ENCODE measurements at places on chromosomes 3 and 15.
A peak's percentile ranks its signal among the peaks of the same experiment; 100 is the strongest.

- H3K27me3 ChIP-seq, result no peaks in the 10 kb centered on the region
- H3K36me3 ChIP-seq, result peaks cover 10% of the 10 kb centered on the region
- H3K27ac ChIP-seq, result no peak overlapping the region
- no peak for DNase-seq
- H3K4me3 ChIP-seq, result no peak overlapping the region
Measured at GRCh38 chr3:71247221-71247957, 336.1 kb downstream of the FOXP1 start.

DNA sequence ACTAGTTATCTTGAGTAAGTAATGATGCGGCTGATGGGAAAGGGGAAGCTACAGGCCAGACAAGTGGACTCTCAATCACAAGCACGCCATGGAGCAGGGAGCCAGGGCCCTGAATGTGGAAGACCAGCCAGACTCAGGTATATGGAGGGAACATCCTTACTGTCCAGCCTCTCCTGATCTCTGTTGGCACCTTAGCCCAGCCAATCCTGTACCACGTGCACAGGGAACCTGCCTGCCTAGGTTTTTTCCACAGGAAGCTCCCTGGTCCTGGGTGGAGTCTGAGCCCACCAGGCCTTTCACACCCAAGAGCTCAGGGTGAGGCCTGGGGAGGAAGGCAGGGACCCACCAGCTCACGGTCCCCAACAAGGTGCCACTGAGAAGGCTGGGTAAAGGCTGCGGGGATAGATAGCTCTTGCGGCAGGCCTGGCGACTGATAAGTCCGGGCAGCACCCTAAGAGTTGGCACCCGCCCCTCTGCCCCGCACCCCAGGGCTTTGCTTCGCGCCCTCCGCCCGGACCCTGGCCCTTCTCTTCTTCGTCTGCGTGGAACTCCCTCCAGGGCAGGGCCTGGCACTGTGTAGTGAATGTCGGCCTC is 933 bp upstream of the APEH start:
- H3K4me3 ChIP-seq, result peak overlapping the region; percentile 59
- H3K27ac ChIP-seq, result peak overlapping the region; percentile 96
- H3K36me3 ChIP-seq, result peaks cover 22% of the 10 kb centered on the region
- no peaks in the 10 kb centered on the region for H3K27me3 ChIP-seq
- no peak for DNase-seq
- H3K4me1 ChIP-seq, result peaks cover 32% of the 10 kb centered on the region

DNA sequence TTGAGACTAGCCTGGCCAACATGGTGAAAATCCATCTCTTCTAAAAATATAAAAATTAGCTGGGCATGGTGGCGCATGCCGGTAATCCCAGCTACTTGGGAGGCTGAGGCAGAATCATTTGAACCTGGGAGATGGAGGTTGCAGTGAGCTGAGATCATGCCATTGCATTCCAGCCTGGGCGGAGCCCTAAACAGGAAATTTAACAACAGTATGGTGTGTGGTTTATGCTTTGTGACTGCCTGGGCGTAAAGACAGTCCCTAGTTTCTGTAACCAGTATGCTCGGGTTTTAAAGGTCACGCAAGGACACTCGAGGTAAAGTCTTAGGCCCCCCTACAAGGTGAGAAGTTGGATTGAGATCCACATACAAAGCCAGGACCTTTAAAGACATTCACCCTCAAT is 43.3 kb downstream of the USP50 start:
- no peaks in the 10 kb centered on the region for H3K27me3 ChIP-seq
- H3K27ac ChIP-seq, result no peak overlapping the region
- H3K36me3 ChIP-seq, result peaks cover 39% of the 10 kb centered on the region
- no peak overlapping the region for H3K4me3 ChIP-seq

- no peak overlapping the region for H3K4me3 ChIP-seq
- H3K4me1 ChIP-seq, result no peaks in the 10 kb centered on the region
- no peaks in the 10 kb centered on the region for H3K36me3 ChIP-seq
Measured at GRCh38 chr3:21991061-21991460, 240.1 kb upstream of the ZNF385D start.

DNA sequence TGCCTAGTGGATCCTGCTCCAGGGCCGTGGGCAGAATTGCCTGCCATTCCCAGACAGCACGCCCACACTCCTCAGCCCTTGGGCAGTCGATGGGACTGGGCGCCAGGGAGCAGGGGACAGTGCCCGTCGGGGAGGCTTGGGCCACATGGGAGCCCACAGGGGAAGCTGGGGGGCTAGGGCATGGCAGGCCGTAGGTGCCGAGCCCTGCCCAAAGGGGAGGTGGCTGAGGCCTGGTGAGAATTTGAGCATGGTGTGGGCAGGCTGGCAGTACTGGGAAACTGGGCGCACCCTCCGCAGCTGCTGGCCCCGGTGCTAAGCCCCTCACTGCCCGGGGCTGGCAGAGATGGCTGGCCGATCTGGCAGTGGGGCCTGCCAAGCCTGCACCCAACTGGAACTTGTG is 1225.9 kb upstream of the EPHA6 start:
- no peaks in the 10 kb centered on the region for H3K36me3 ChIP-seq
- H3K27ac ChIP-seq, result no peak overlapping the region
- H3K4me3 ChIP-seq, result no peak overlapping the region
- no peaks in the 10 kb centered on the region for H3K4me1 ChIP-seq
- DNase-seq, result no peak

DNA sequence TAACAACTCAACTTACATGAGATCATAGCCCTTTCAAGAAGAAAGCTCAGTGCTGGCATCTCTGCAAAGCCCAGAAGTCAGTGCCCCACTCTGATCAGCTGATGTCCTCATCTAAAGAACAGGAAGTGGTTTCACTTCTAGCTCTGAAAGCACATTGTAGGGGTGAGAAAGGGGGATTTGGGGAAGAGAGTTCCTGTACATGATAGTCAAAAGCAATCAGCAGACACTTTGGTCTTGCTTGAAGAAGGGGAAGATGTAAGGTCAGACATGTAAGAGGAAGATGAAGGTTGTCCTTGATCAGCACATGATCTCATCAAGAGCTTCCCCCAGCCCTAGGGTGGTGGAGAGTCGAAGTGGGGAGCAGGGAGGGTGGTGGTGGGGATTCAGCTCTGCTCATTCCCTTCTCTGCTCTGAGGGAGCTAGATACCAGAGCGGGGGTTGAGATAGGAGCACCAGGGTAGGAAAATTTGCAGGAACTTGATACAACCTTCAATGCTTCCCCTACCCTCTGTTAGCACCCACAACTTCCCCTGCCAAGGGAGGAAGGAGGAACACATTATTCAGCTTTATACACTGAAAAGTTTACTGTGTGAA is 76.4 kb upstream of the ETV5 start:
- no peak for DNase-seq
- peak overlapping the region; percentile 28 for H3K4me3 ChIP-seq
- no peaks in the 10 kb centered on the region for H3K36me3 ChIP-seq
- H3K27ac ChIP-seq, result no peak overlapping the region
- no peaks in the 10 kb centered on the region for H3K27me3 ChIP-seq

GRCh38 chr3:4001976-4002375 is 202.7 kb downstream of the LRRN1 start:
- H3K4me3 ChIP-seq, result no peak overlapping the region
- H3K27me3 ChIP-seq, result no peaks in the 10 kb centered on the region
- no peak for DNase-seq
- no peaks in the 10 kb centered on the region for H3K36me3 ChIP-seq

GRCh38 chr15:77510066-77511057 is 89.7 kb downstream of the HMG20A start:
- no peaks in the 10 kb centered on the region for H3K36me3 ChIP-seq
- no peak overlapping the region for H3K27ac ChIP-seq

DNA sequence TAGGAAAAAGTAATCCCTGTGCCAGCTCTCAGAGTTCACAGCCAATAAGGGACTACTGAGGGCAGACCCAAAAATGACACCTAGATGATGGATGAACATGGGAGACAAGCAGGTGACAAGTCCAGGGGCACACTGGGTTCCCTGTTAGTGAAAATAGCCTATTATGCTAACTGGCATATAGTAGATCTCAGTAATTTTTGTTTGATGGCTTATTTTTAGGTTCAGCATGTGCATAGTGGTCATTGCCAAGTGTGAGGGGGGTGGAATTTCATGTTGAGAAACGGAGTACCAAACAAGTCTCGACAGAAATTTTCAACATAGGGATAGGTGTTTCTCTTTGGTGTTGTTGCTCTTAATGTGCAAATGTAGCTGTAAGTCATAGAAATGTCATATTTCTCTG is 6.4 kb upstream of the ITGB5 start:
- H3K4me3 ChIP-seq, result no peak overlapping the region
- H3K4me1 ChIP-seq, result no peaks in the 10 kb centered on the region
- H3K27ac ChIP-seq, result no peak overlapping the region
- peaks cover 3% of the 10 kb centered on the region for H3K27me3 ChIP-seq

- DNase-seq, result no peak
- H3K4me1 ChIP-seq, result no peaks in the 10 kb centered on the region
- H3K27ac ChIP-seq, result no peak overlapping the region
- H3K4me3 ChIP-seq, result no peak overlapping the region
- peaks cover 4% of the 10 kb centered on the region for H3K27me3 ChIP-seq
- H3K36me3 ChIP-seq, result no peaks in the 10 kb centered on the region
Measured at GRCh38 chr3:138084196-138084595, 31.2 kb downstream of the DZIP1L start.

DNA sequence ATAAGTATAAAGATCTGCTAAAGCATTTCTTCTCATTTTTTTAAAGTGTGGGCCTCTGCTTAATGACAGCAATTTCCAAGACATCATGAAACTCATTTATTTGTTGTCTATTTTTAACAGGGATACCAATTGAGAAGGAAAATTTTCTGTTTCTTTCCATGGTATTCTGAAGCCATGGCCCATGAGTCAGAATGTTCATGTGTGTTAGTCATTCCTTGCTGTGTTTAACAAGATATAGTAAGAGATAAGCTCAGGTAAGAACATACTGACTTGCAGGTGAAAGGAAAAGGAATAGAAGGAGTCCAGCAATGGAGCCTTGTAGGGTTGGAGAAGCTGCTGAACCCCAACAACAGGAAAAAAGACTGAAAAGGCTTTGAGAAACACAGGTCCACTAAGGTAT is 17.0 kb upstream of the ARID3B start:
- H3K27me3 ChIP-seq, result no peaks in the 10 kb centered on the region
- H3K4me3 ChIP-seq, result no peak overlapping the region
- no peak for DNase-seq
- no peaks in the 10 kb centered on the region for H3K4me1 ChIP-seq

- no peaks in the 10 kb centered on the region for H3K27me3 ChIP-seq
- H3K4me3 ChIP-seq, result no peak overlapping the region
- H3K27ac ChIP-seq, result no peak overlapping the region
- no peaks in the 10 kb centered on the region for H3K36me3 ChIP-seq
Measured at GRCh38 chr15:42082823-42083604, 11.3 kb downstream of the PLA2G4D start.

- no peak overlapping the region for H3K4me3 ChIP-seq
- H3K36me3 ChIP-seq, result no peaks in the 10 kb centered on the region
- H3K27ac ChIP-seq, result no peak overlapping the region
- H3K27me3 ChIP-seq, result no peaks in the 10 kb centered on the region
- H3K4me1 ChIP-seq, result no peaks in the 10 kb centered on the region
Measured at GRCh38 chr15:25469377-25469776, 30.6 kb upstream of the UBE3A start.

GRCh38 chr3:162302983-162303624 is 806.5 kb downstream of the OTOL1 start:
- no peaks in the 10 kb centered on the region for H3K4me1 ChIP-seq
- no peaks in the 10 kb centered on the region for H3K36me3 ChIP-seq
- no peak for DNase-seq
- H3K27ac ChIP-seq, result no peak overlapping the region

- DNase-seq, result no peak
- H3K4me3 ChIP-seq, result no peak overlapping the region
- H3K27me3 ChIP-seq, result no peaks in the 10 kb centered on the region
Measured at GRCh38 chr3:8542190-8543135, 40.8 kb downstream of the LMCD1 start.

DNA sequence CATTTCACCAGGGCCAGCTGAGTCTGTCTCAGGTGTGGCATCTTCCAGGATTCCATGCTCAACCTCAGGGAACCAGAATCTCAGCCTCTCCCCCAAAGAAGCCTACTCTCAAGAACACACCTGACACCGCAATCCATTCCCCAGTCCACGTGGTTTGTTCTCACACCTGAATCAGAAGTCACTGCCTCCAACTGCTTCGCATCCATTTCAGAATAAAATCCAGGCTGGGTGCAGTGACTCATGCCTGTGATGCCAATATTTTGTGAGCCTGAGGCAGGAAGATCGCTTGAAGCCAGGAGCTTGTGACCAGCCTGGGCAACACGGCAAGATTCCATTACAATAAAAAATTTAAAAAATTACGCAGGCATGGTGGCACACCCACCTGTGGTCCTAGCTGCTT is 212.2 kb downstream of the FOXP1 start:
- H3K27ac ChIP-seq, result no peak overlapping the region
- DNase-seq, result no peak
- peaks cover 35% of the 10 kb centered on the region for H3K4me1 ChIP-seq
- no peaks in the 10 kb centered on the region for H3K27me3 ChIP-seq

GRCh38 chr15:65772930-65773329 is 19.2 kb downstream of the DENND4A start:
- no peak for DNase-seq
- no peaks in the 10 kb centered on the region for H3K27me3 ChIP-seq
- peak overlapping the region; percentile 17 for H3K4me3 ChIP-seq
- H3K4me1 ChIP-seq, result peaks cover 12% of the 10 kb centered on the region
- peaks cover 12% of the 10 kb centered on the region for H3K36me3 ChIP-seq
- no peak overlapping the region for H3K27ac ChIP-seq

GRCh38 chr3:55813268-55814097 is 326.4 kb upstream of the WNT5A start:
- no peaks in the 10 kb centered on the region for H3K36me3 ChIP-seq
- H3K27me3 ChIP-seq, result no peaks in the 10 kb centered on the region
- H3K4me1 ChIP-seq, result no peaks in the 10 kb centered on the region

DNA sequence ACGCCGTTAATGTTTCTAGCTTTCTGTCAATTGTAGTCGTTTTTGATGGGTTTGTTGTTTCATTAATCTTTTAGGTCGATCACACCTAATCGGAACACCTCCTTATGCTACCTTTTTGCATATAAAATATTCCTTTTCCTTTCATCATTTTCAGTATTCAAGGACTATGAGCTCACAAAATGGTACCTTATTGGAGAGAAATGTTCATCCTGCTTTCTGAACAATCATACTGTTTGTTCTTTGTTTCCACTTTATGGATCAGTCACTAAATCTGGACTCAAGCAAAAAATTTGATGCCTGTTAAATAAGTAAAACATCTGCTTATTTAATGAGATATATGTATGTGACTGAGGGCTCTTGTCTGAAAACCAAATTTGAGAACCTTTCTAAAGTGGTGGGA is 1.1 kb downstream of the KIF15 start:
- H3K4me1 ChIP-seq, result peaks cover 10% of the 10 kb centered on the region
- peaks cover 7% of the 10 kb centered on the region for H3K36me3 ChIP-seq
- no peak for DNase-seq
- H3K27ac ChIP-seq, result no peak overlapping the region

DNA sequence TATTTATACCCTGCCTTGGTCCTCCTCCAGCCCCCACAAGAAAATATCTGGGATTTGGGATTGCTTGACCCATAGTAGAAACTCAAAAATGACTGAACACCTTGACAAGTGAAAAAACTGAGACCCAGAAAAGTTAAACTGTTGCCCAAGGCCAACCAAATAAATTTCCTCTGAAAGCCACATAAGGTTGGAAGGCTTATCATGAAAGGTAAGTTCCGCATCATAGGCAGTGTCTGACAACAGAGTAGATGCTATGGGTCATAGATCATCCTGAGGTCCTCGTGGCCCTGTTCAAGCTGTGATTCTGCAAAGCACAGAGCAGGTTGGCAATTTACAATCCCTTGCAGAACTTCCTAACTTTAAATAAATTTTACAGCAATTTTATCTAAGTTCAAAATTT is 140.8 kb upstream of the TSC22D2 start:
- H3K4me1 ChIP-seq, result no peaks in the 10 kb centered on the region
- H3K36me3 ChIP-seq, result no peaks in the 10 kb centered on the region
- no peak overlapping the region for H3K27ac ChIP-seq
- H3K27me3 ChIP-seq, result peaks cover 10% of the 10 kb centered on the region
- no peak overlapping the region for H3K4me3 ChIP-seq
